AG10803 (cell line): ENCODE measurements at places on chromosomes 7 and 10.

DNA sequence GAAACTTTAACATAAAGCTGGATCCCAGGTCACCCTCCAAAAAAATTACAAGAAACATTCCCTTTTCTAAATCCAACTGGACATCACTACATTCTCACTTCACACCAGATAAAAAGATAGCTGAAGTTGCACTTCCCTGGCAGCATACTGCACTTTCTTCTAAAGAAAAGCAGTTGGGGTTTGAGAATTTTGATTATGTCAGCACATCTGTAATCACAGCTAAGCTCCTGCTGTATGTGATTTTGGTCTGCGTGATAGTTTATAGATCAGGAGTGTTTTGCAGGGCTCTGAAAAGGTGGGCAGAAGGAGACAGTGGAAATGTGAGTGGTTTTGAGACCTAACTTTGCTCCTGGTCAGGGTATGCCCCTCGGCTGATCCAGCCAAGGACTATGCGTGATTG lies 199.1 kb upstream of the AKR1E2 start:
- no peak for DNase-seq

DNA sequence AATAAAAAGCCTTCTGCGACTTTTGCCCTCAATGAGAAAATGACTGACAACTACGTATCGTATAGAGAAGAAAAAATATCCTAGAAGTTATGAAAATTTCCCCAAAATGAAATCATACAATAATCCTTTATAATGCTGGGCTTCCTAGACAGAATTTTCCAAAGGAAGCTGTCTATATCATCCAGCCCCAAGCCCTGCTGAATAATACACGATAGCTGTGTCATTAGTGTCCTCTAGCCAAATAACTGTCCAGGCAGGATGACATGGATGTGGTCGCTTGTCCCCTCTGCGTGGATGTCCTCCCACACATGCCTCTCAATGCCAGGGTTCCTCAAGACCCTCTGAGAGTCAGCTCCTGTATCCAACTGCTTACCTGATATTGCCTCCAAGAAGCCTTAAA lies 61.7 kb upstream of the ECHDC3 start:
- DNase-seq = no peak

DNA sequence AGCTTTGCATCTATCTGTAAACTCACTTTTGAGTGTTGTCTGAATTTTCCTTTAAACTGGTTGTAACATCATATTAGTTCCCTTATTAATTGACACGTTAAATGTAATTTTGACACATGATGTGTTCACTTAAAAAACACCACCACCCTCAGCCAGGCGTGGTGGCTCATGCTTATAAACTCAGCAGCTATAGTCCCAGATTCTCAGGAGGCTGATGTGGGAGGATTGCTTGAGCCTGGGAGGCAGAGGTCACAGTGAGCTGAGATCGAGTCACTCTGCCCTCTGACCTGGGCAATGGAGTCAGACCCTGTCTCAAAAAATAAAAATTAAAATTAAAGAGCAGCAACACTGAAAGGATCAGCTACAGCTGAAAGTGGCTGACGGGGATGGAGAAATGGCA lies 60.0 kb upstream of the CYTH3 start:
- DNase-seq = no peak

- peak; percentile 44 for DNase-seq
These were observed 375.2 kb downstream of the RPS24 start for GRCh38 chr10:78408671-78409472.

DNA sequence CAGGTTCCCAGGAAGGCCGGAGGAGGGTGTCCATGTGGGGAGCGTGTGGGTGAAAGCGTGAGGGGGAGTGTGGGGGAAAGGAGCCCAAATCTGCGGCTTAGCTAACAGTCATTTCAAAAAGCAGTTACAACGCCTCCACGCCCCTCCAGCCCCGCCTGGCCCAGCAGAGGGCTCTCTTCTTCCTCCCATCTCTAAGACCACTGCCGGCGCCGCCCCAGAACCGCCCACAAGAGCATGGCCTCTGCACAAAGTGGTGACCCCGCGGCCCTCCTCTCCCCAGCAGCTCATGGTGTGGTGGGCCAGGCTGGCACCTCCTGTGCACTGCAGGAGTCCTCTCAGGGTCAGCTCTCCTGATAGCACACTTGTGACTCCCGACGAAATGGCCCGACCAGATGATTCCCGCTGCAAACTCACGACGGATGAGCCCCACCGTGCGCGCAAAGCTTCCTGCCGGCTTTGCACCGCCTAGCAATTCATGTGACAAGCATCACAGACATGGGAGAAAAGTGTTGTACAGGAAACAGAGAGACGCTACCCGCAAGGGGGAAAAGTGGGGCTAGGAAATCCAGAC lies 12.4 kb upstream of the HUS1 start:
- peak; percentile 78 for DNase-seq
